ENCODE measurements at places on chromosomes 2 and 18.

DNA sequence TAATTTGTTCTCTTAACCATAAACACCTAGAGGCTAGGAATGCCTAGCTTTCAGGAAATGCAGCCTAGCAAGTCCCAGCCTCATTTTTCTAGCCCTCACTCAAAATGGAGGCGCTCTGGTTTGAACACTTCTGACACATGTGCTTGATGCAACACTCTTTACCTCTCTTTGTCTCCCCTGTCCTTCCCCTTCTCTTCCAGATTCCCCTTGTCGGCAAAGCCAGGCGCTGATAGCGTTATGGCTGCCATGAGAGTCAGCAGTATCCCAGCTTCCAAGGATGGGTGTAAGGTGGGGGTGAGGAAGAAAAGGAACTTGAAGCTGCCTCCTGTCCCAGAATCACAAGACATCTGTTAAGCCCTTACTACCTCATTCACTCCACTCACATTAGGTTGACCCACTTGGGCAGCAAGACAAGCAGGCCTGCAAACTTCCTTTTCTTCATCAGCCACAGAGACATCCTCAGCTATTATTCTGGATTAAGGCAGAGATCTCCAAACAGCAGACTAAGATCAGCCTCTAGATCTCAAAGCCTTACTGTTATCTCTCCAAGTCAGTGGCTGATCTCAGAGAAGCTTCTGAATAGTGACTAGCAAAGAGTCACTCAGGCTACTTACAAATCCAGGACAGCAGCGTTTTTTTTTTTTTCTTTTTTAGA is 1.9 kb upstream of the ST3GAL5 start:
- DNase-seq, result no peak

DNA sequence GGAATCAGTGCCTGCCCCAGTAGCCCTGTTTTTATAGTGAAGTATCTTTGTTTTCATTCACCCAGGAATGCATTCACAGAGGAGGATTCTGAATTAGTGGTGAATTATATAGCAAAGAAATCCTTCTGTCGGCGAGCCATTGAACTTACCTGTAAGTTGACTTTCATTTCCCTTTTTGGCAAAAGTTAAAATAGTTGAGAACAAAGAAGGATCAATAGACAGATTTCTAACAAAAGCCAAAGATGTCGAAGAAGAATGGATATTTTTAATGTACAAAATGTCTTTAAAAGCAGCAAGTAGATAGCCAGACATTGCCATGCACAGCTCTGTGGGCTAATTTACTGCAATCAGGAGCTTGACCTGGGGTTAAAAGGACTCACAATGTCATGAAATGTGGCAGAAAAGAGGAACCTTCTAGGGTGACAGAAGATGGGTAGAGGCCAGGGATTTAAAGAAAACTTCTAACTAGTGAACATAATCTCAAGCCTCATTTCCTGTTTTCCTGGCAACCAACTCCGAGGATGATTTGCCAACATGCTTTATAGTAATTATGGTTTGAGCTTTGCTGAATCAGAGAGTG is 53.8 kb upstream of the TMEM87B start:
- peak; percentile 8 for DNase-seq

GRCh38 chr2:14303366-14304115 is 329.0 kb upstream of the LRATD1 start:
- DNase-seq, result no peak

DNA sequence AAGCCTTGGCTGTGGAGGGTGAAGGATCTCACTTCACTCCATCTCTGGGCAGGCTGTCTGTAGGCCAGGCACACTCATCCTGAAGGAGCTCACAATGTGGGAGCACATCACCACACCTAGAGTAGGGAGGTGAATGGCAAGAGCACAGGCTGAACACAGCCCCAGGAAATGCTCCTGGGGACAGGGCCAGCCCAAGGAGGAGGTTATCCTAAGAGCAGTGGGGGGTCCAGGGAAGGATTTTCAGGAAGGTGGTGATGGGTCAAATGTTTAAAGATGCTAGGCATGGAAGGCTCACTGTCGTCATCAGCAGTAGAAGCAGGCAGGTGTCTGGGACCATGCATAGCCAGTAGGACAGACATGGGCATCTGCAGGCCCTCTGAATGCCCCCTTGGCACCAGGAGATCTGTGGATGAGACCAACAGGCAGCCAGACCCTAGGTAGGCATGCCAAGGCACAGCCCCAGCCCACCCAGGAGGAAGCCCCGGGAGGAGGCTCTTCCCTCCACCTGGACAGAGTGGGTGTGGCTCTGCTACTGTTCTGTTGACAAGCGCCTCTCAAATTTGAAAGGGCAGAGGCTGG is 91.7 kb upstream of the RAB6C start:
- no peak for DNase-seq

DNA sequence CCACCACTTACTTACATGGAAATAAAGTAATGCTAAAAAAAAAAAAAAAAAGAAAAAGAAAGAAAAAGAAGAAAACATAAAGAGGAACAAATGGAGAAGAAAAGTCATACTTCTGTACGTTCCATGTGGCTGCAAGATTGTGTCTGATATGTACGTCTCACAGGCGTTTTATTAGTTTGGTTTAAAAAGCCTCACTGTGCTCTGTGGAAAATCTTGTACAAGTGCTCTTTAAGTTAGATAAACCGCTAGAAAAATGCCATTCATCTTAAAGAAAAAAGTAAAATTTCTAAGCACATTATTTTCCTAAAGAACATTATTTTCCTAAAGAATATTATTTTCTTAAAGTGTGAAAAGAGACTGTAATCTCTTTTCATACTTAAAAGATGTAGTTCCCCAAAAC is 165.1 kb downstream of the ZNF521 start:
- no peak for DNase-seq

DNA sequence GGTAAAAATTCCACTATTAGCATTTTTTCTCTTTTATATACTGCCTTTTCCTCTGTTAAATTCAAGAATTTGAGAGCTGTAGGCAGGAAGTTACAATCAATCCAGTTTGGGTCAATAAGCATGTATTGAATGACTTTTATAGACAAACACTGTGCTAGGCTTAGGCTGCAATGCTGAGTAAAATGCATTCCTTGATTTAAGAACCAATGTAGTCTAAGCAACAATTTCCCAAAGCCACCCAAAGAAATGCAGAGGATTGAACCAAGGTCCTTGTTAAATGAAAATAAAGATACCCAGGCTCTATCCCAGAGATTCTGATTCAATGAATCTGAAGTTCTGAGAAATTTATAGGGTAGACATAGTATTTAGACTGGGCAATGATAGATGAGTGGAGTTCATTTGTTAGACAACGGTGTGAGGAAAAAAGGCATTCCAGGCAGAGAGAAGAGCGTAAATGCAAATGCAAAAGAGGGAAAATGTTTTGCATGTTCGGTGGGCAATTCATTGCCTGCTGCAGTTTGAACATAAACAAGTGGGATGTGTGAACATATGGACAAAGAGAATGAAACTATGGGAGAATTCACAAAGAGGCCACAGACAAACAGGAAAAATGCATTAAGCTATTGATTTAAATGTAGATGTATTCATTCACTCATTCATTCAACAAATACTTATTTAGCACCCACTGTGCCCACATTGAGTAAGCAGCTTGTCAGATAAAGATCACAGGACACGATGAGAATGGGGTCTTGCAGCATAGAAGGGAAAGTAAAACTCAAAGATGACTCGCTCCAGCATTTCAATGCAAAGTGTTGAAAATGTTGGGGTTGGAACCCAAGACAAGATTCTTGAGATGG is 107.1 kb downstream of the EVA1A start:
- DNase-seq, result no peak

DNA sequence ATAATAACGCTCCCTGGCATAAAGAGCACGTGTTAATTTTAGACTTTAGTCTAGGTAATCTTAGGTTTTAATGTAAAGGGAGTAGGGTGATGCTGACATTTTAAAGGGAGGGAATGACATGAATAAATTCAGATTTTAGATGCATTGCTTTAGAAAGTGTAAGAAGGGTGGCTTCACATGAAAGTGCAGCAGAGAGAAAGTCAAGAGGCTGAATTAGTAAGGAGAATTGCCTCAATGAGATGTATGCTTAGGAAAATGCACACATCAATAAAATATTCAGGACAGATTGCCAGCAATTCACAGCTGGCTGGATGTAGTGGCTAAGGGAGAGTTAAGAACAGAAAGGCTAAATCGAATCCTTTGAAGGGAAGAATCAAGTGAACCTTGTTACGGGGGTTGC is 165.5 kb upstream of the CDH19 start:
- no peak for DNase-seq

DNA sequence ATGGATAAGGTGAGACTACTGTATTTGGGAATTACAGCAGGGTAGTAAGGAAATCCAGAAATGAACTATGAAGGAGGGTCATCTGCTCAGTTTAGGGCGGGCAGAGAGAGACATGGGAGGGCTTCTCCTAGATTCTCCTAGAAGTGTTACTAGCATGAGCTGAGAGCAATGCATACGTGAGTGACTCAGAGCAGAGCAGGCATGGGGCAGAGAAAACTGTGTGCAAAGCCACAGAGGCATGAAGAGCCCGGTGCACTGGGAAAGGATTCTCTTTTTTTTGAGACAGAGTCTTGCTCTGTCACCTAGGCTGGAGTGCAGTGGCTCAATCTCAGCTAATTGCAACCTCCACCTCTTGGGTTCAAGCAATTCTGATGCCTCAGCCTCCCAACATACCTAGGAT is 116.2 kb downstream of the SOCS6 start:
- DNase-seq, result no peak

DNA sequence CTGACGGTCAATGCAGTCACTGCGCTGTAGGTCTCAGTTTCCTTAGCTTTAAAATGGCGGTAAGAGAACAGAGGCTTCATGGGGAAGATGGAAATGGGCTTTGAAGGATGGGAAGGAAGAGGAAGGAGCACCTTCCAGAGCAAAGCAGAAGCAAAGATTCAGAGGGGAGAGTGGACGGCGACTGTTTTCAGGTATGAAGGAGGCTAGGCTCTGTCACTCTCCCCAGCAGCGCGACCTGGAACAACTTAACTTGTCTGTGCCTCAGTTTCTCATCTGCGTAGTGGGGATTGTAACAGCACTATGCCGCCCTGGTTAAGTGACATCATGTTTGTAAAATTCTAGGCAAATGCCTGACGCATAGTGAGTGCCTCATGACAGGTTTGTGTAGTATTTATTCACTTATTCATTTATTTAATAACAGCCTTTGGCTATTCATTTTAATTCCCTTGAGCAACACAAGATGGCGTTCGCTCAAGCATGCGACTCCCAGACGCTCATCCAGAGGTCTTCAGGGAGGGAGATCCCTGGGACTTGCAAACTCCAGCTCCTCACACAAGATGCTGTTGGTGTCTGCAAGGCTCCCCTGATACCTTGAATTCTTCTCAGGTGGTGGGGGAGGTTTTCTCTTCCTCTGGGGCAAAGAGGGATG is 336.3 kb downstream of the DYSF start:
- peak; percentile 32 for DNase-seq

GRCh38 chr2:51268191-51268590 is 236.3 kb upstream of the NRXN1 start:
- no peak for DNase-seq

GRCh38 chr18:77008576-77009315 is 123.8 kb downstream of the MBP start:
- DNase-seq, result no peak

DNA sequence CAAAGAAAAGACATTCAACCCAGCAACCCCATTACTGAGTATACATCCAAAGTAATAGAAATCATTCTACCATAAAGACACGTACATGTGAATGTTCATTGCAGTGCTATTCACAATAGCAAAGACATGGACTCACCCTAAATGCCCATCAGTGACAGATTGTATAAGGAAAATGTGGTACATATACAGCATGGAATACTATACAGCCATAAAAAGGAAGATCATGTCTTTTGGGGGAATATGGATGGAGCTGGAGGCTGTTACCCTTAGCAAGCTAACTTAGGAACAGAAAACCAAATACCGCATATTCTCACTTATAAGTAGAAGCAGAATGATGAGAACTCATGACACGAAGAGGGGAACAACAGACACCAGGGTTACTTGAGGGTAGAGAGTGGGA is 145.9 kb downstream of the GULP1 start:
- no peak for DNase-seq

DNA sequence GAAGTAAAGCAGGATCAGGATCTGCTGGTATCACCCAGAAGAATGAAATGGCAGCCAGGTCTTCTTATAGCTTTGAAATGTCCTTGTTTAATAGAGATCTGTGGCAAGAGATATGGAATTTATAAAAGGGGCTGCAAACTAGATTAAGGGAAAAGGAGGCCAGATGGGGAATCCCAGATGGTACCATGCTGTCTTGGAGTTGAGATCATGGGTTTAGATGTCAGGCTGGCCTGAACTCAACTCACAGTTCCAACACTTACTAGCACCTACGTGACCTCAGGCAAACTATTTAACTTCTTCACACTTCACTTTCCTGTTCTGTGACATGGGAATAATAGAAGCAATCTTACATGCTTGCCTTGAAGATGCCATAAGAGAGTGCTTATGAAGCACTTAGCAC is 188.2 kb downstream of the ALK start:
- no peak for DNase-seq

GRCh38 chr2:45046786-45047185 is 37.5 kb upstream of the SIX2 start:
- DNase-seq, result peak; percentile 80

DNA sequence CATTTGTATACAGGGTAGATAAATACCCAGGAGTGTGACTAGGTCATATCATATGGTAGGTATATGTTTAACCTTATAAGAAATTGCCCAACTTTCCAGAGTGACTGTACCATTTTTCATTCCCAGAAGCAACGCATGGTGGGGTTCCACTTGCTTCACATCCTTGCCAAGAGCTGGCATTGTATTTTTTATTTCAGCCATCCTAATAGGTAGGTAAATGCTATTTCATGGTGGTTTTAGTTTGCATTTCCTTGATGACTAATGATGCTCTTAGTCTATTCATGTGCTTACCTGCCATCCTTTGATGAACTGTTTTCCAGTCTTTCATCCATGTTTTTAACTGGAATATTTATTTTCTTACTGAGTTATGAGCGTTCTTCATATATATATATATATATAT is 51.9 kb downstream of the MAP4K3 start:
- DNase-seq, result no peak

DNA sequence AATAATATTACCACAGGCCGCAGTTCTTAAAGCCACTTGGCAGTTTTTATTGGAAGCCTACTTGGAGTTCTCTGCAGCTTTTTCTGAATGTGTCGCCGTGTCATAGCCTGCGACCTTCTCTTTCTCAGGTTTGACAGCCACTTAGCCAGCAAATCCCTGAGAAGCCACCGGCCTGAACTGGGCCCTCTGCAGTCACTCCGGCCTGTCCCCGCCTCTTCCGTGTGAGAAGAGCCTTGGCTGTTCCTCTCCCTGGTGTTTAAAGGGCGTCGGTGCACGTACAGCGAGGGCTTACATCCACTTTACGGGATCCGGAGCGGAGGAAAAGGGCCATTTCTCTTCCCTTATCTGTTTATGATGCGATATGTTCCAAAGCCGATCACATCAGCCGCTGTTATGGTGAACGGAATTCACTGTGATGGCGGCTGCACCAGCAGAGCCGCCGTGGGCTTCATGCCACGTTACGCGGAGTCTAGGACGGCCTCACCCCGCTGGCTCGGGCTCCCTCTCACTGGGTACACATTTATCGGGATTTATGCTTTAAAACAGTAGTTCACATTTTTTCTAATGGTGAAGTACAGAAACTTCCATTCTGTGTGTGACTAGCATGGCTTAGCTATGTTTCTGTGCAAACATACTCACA is 66.8 kb downstream of the GBX2 start:
- DNase-seq, result no peak
